ENCODE measurements at places on chromosomes 5 and 9. TPM values are rescaled to one million over a fixed set of nuclear protein-coding genes. Genes with fewer than 3 reads are reported as not detected.

Gene ORM2
- total RNA-seq = not detected

Gene TAF11L12
- not detected for total RNA-seq

Gene NOXA1
- 1.1 TPM for total RNA-seq

Gene SOWAHA
- not detected for total RNA-seq

Gene SLC46A2
- not detected for total RNA-seq
